ENCODE measurements at places on chromosomes 11 and 22. TPM values are rescaled to one million over a fixed set of nuclear protein-coding genes. Genes with fewer than 3 reads are reported as not detected.

DNA sequence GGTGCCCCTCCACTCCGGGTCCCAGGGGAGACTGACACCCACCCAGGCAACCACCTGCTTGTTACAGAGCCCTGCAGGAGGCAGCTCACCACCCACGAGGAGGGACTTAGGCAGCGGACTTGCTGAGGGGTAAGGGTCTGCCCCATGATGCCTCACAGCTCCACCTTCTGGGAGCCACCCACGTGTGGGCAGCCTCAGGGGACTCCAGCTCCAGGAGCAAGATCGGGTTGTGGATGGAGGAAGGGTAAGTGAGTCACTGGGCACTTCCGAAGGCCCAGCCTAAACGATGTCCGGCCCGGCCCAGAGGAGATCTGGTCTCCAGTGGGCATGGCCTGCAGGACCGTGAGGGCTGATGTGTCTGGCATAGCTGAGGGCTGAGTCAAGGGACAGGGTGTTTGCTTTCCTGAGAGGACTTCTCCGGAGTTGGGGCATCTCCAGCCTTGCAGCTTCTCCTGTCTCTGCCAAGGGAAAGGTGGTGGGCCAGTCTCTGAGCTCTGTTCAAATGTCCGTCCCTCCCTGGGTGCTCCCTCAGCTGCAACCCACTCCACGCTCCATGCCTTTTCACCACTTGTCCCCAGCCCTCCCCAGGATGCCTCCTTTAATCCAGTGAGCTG lies 32.3 kb upstream of the P2RY2 start:
- DNase-seq: no peak
- H3K4me1 ChIP-seq: peaks cover 24% of the 10 kb centered on the region
- H3K4me3 ChIP-seq: no peak overlapping the region
- H3K36me3 ChIP-seq: no peaks in the 10 kb centered on the region
- peak overlapping the region; percentile 19 for H3K27ac ChIP-seq

GRCh38 chr22:17087498-17088131 lies 2.8 kb downstream of the IL17RA start:
- H3K36me3 ChIP-seq: no peaks in the 10 kb centered on the region
- H3K4me1 ChIP-seq: no peaks in the 10 kb centered on the region
- no peaks in the 10 kb centered on the region for H3K27me3 ChIP-seq
- no peak overlapping the region for H3K4me3 ChIP-seq

DNA sequence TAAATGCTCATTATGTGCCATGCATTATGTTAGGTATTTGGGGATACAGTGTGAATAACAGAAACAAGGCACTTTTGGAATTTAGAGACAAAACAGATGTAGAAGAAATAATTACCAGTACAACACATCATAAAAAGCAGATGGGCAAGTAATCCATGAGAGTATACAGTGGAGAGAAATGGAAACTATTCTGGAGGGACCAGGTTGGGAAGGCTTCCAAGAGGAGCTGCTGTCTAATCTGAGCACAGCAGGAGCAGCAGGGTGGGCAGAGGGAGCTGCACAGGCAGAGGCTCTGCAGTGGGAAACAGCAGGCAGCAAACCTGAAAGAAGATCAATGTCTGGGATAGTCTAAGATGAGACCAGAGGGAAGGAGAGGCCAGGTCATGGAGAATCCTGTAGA lies 268.7 kb upstream of the CCDC90B start:
- no peaks in the 10 kb centered on the region for H3K4me1 ChIP-seq
- H3K27me3 ChIP-seq: no peaks in the 10 kb centered on the region
- no peak overlapping the region for H3K27ac ChIP-seq
- peak; percentile 20 for DNase-seq
- no peak overlapping the region for H3K4me3 ChIP-seq

DNA sequence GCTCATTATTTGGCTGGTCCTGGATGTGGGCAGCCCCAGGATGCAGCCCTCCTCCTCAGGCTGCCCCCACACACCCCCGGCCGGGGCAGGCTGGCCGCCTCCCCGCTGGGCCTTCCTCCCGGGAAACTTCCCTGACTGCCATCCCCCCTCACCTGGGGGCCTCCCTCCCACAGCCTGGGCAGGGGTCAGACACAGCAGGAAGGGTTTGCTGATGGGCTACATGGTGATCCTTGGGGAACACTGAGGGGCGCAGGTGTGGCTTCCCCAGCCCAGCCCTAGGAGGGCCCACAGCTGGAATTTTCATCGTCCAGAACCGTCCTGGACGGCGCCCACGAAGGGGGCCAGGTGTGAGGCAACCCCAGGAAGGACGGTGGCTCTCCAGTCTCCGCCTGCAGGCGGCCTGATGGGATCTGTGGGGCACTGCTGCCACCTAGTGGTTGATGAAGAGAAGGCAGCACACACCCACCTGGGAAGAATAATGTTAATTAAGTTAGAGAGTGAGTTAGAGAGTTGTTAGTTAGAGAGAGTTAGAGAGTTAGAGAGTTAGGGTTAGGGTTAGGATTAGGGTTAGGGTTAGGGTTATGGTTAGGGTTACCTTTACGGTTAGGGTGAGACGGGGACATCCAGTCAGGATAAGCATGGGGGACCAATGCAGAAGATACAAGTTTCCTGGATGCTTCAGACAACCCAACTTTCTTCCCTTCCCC lies 75.9 kb upstream of the PRR5 start:
- H3K4me3 ChIP-seq: no peak overlapping the region
- DNase-seq: peak; percentile 76
- no peak overlapping the region for H3K27ac ChIP-seq
- H3K4me1 ChIP-seq: peaks cover 5% of the 10 kb centered on the region
- H3K36me3 ChIP-seq: no peaks in the 10 kb centered on the region

- H3K27me3 ChIP-seq: no peaks in the 10 kb centered on the region
- no peak overlapping the region for H3K27ac ChIP-seq
- H3K4me1 ChIP-seq: peaks cover 12% of the 10 kb centered on the region
- DNase-seq: no peak
- no peak overlapping the region for H3K4me3 ChIP-seq
- H3K36me3 ChIP-seq: peaks cover 14% of the 10 kb centered on the region
Measured at GRCh38 chr11:85960678-85961077, 105.5 kb downstream of the CCDC83 start.

Gene LZTR1
- total RNA-seq: 21.0 TPM

Gene BTG4
- total RNA-seq: not detected

- H3K36me3 ChIP-seq: no peaks in the 10 kb centered on the region
- H3K4me1 ChIP-seq: peaks cover 8% of the 10 kb centered on the region
- H3K27ac ChIP-seq: peak within 1 kb of the TSS; percentile 70
Measured at GRCh38 chr22:38455076-38455529, at the start of gene KCNJ4. Gene KCNJ4, minus strand, starts transcription at chr22:38455199. Its CDS starts 27,067 bp downstream, at chr22:38428132.
